H7 (cell line): ENCODE measurements at places on chromosomes 3 and 15. TPM values are rescaled to one million over a fixed set of nuclear protein-coding genes. Genes with fewer than 3 reads are reported as not detected.

GRCh38 chr15:32677238-32677750 lies 35.8 kb downstream of the SCG5 start:
- DNase-seq = no peak

Gene KCNMB3
- total RNA-seq = 0.21 and 0.48 TPM in 2 replicates

- DNase-seq = no peak
These were observed 32.0 kb downstream of the LSAMP start for GRCh38 chr3:116413319-116413718.

- peak; percentile 88 for DNase-seq
These were observed 156.7 kb upstream of the MEF2A start for GRCh38 chr15:99409097-99409473.

Gene PARP16
- 5.9 and 11.3 TPM in 2 replicates for total RNA-seq
